ENCODE measurements at places on chromosomes 1 and 21.

- DNase-seq = no peak
Observed at GRCh38 chr1:182059936-182060335, 1.6 kb downstream of the ZNF648 start.

GRCh38 chr1:90174246-90174645, 179.3 kb downstream of the ZNF326 start:
- DNase-seq = no peak

- DNase-seq = no peak
Observed at GRCh38 chr1:14499312-14500040, 99.0 kb upstream of the KAZN start.

GRCh38 chr1:206882555-206882954, 14.7 kb upstream of the IL24 start:
- no peak for DNase-seq

GRCh38 chr1:32806290-32806689, 10.9 kb downstream of the YARS1 start:
- DNase-seq = no peak

DNA sequence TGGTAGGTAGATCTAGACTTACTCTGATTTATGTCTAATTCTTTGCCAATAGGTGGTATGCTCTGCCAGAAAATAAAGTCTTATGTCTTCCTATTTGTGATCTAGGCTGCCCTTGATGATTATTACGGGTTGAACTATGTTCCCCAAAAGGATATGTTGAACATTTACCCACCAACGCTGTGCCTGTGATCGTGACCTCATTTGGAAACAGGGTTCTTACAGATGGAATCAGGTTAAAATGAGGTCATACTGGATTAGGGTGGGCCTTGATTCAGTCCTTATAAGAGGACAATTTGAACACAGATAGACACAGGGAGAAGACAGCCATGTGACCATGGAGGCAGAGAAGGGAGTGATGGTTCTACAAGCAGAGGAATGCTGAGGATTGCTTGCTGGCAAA, 95.1 kb upstream of the BCAR3 start:
- no peak for DNase-seq

GRCh38 chr1:41662061-41662764, 177.7 kb upstream of the EDN2 start:
- no peak for DNase-seq

GRCh38 chr1:234768569-234769283, 158.7 kb upstream of the IRF2BP2 start:
- DNase-seq = no peak

- DNase-seq = no peak
Observed at GRCh38 chr1:8408151-8408839, 90.4 kb downstream of the SLC45A1 start.

GRCh38 chr1:204814166-204814884, 56.3 kb upstream of the NFASC start:
- no peak for DNase-seq

DNA sequence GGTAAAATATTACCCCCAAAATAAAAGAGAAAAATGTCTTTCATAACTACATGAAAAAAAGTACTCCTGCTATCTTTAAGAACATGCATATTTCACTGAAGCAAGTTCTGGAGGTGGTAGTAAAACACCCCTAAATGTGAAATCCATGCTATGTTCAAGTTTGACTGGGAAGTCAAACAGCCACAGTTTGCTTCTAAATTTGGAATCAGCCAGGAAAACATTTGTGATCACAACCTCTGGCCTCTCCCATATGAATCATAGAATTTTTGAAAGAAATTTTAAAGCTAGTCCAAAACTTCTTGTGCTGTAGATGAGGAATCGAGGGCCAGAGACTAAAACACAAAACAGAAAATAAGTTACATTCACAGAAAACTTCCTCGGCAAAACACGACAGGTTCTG, 6.6 kb downstream of the SORT1 start:
- no peak for DNase-seq

- DNase-seq = no peak
Observed at GRCh38 chr1:171142416-171143385, 42.4 kb upstream of the FMO2 start.

DNA sequence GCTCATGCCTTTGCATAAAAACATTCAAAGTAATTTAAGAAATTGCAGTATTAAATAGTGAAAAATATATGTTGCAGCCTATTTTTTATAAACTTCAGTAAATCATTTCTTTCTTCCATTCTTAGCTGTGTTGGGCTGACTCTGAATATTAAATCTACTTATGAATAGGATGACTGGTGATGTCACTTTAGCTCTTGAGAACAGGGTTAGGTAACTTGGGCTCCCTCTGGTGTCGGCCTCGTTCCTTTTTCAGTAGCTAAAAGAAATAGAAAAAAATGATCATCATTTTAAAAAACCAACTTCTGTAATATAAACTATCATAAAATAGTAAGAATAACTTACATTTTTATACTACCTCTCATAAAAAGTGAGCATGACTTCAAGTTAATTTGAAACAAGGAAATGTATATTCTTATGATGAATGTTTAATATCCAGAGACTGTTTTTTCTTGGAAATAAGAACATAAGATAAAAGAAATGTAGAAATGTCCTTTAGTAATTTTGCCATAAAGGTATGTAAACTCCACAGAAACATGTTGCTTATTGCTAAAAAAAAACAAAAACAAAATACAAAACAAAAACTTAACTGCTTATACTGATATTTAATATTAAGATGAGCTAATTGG, 26.8 kb upstream of the NCAM2 start:
- DNase-seq = no peak

- no peak for DNase-seq
Observed at GRCh38 chr1:21118167-21118566, 58.5 kb downstream of the EIF4G3 start.

DNA sequence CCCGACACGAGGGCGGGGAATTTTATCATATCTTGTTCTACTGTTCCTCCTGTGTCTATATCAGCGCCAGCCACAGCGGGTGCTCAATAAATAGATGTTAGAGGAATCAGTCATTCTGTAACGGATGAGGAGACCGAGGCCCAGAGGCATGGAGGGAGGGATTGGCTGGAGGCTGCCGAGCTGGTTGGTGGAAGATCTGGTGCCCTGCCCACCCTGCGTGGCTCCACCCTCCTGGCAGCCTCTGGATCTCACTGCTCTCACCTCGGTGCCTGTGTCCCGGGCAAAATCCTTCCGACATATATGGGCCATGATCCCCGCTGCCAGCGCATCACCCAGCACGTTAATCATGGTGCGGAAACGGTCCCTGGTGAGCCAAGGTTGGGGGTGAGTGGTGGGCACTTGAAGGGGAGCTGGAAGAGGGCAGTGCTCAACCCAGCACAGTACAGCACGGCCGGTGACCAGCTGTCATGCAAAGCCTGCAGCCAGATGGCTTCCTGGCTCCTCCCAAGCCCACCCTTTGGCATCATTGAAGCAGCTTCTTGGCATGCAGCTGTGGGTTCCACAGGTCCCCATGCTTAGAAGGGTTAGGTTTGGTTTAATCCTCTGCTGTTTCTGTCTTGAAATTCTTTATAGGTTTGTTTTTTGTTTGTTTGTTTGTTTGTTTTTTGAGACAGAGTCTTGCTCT, 26.7 kb downstream of the PODN start:
- no peak for DNase-seq

DNA sequence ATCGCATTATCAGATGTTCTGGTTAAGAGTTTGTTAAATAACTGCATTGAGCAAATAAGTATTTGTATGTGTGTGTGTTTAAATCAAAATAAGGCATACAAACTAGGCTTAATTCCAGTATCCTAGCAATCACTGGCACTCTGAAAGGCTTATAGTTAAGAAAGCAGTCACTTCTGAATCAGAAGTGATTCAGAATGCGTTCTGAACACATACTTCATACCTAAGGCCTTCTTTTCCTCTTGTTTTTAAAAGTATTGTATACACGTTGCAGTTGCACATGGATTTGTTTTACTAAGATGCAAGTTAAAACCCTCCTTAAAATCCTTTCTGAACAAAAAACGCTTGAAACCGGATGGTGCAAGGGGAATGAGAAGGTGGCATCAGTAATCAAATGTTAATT, 238.4 kb upstream of the DMRTA2 start:
- no peak for DNase-seq

DNA sequence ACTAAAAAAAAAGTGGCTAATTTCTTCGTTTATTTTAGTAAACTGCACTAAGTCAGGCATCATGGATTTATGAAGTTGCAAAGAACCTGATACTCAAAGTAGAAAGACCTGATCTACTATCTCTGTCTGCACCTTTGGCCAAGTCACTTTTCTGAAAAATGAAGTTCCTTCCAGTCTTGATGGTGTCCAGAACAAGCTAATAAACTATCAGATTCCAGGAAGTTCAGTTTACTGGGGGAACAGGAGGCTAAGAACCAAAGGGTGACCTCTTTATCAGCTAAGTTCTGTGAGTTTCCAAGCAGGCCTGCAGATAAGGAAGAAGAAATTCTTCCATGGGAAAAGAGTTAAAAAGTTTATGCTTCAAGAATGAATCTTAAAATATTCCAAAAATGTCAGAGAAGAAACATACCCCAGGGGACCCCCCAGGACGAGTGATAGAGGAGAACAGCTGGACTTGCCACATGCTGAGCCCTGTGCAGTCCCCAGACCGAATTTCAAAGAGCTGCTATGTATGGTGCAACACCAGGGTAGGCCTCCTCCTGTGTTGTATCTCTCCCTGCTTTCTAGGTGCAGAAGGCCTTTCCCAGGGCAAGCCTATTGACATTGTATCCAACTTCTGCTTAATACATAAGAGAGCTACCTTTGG, 72.8 kb upstream of the FGGY start:
- DNase-seq = no peak

- no peak for DNase-seq
Observed at GRCh38 chr1:209755256-209755655, 597 bp upstream of the TRAF3IP3 start.

- no peak for DNase-seq
Observed at GRCh38 chr1:21329209-21329844, 39.1 kb upstream of the ECE1 start.

GRCh38 chr1:185804206-185804605, 70.0 kb downstream of the HMCN1 start:
- DNase-seq = no peak

GRCh38 chr21:33481314-33481943, 1.7 kb upstream of the TMEM50B start:
- no peak for DNase-seq

- DNase-seq = no peak
Observed at GRCh38 chr1:93715529-93716126, 34.0 kb upstream of the BCAR3 start.

DNA sequence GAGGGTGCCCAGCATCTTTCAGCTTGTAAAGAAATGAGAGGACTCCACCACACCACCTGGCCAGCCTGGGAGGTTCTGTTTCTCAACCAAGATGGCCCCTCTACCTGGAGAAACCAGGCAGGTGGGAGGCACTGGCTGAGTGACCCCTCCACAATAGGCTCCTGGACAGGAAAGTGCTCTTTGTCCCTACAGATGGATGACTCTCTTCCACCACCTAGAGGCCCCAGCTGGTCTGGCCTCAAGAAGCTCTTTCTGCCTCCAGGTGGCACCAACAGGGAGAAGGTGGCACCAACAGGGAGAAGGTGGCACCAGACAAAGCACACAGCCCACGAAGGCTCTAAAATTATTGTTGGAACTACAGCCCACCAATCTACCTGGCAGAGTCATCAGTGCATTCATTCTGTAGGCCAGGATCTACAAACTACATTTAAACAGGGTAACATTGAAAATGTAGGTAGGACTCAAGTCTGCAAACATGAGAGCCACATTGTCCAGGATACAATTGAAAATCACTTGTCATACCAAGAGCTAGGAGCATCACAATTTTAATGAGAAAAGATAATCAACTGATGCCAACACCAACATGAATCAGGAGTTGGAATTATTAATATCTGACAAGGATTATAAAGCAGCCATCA, 14.4 kb downstream of the TMPRSS3 start:
- DNase-seq = no peak

GRCh38 chr21:31176080-31176551, 137.8 kb upstream of the KRTAP19-8 start:
- no peak for DNase-seq

- no peak for DNase-seq
Observed at GRCh38 chr1:202286622-202287097, 55.1 kb downstream of the UBE2T start.

DNA sequence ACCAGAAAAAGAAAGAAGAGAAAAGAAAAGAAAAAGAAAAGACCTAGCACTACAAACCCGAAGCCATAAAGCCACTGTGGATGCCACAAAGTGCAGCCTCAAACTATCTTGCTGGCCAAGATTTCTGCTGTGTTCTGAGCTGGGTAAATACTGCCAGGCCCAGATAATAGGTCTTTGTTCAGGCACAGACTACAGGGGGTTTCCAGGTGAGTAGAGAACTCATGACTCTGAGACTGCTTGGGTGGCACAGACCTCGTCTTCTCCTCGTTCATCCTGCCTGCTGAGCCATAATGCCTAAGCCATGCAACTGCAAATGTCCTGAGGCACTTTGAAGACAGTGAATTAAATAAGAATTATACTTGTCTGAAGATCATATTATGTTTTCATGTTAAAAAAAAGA, 651.8 kb downstream of the LMO4 start:
- DNase-seq = no peak

GRCh38 chr1:116733476-116734365, 20.5 kb upstream of the CD2 start:
- DNase-seq = no peak

Data from GM12864 (cell line).